NCI-H187 (cell line): ENCODE measurements at places on chromosomes 16 and 17.

GRCh38 chr16:5761592-5761991 is 664.0 kb upstream of the EEF2KMT start:
- no peak for DNase-seq

- no peak for DNase-seq
Measured at GRCh38 chr16:51987519-51987918, 559.4 kb downstream of the TOX3 start.

DNA sequence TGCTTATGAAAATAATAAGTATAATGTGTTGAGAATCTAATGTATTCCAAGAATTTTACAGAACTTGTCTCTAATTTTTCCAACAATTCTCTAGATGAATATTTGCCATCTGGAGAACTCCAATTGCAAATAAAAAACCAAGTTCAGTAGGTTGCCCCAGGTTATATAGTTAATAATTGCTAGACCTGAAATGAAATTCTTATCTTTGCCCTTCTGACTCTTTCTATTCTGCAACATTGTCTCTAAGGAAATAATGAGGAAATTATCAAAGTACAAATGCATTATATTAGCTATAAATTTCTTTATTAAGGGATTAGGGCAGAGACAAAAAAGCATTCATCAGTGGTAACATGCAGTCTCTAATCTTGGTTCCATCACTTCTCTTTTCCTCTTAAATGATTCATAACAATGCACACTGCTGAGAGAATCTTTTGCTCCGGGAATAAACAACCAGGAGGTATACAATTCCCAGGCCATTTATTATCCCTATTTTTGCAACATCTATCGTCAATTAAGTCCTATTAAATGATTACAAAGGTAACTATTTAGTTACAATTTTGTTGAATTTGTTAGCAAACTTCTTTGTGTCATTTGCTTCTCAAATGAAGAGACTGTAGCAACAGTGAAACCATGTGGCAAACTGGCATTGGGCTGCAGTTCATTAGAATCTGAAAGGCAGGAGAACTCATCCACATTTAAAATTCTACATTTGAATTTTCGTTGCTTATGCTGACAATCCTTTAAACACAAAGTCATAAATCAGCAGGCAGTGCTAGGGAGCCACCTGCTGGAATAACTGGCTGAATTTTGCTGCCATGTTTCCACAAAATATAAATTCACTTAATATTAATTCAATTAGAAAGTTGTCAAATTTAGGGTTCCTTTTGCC is 349.6 kb downstream of the KIF2B start:
- DNase-seq: no peak

DNA sequence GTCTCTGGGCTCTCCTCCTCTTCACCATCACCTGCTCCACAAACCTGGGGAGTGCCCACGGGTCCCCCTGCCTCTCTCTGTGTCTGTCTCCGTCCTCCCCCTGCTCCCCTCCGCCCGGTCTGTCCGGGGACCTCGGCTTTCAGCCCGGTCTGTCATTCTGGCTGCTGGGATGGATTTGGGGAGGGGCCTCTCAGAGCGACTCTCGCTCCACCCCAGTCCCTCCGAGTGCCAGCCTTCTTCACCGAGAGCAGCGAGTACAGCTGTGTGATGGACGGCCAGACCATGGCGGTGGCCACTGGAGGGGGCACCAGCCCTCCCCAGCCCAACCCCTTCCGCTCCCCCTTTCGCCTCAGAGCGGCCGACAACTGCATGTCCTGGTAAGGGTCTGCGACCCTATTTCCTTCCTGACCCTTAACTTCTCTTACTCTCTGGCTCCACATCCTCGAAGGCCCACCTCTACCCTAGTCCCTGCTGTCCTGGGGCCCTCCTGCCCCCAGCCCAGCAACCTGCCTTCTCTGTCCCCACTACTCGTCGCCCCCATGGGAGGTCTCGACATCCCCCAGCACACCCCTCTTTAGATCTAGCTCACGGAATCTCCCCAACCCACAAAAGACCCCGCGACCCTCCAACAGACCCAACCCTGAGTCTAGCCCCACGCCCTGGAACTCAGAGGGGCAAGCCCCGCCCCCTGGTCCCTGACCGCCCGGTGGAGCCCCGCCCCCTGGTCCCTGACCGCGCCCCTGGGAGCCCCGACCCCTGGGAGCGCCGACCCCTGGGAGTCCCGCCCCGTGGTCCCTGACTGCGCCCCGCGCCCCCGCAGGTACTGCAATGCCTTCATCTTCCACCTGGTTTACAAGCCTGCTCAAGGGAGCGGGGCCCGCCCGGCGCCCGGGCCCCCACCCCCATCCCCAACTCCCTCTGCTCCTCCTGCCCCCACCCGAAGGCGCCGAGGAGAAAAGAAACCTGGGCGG is 5.6 kb upstream of the CXCL16 start:
- no peak for DNase-seq

GRCh38 chr16:70803319-70803718 is 2.4 kb upstream of the VAC14 start:
- no peak for DNase-seq

GRCh38 chr16:68762996-68763756 is 26.1 kb downstream of the CDH1 start:
- no peak for DNase-seq

DNA sequence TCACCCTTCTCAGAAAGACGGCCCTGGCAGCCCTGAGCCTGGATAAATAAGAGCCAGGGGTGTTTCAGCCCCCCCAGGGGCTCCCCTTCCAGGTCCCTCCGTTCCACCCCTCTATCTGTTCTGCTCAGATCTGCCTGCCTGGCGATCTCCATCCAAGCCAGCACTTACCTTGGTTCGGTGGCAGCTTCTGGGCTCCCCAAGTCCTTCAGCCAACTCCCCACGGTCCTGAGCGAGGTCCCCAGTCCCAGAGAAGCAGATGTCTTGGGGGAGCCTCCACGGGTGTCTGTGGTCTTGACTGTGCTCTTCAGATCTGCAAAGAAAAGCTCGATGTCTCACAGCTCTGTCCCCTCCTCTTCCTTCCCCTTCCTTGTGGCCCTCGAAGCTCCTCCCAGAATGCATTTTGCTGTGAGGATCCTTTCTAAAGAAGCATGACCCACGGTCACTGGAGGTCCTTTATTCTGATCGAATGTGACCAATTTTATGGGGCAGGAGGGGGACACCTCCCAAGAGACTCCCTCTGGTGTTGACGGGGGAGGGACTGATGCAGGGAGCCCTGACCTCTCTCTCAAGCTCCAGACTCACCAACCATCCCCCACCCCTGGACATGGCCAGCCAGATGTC is at the start of gene PIK3R6:
TSS of gene PIK3R6 (minus strand) at position 314 of the 621 bp plus-strand sequence. CDS start 17,880 bp downstream, outside the sequence.
- no peak for DNase-seq

GRCh38 chr16:55574811-55575210 is 8.3 kb downstream of the CAPNS2 start:
- DNase-seq: no peak

- peak; percentile 6 for DNase-seq
Measured at GRCh38 chr17:56125830-56126819, 27.1 kb upstream of the ANKFN1 start.

DNA sequence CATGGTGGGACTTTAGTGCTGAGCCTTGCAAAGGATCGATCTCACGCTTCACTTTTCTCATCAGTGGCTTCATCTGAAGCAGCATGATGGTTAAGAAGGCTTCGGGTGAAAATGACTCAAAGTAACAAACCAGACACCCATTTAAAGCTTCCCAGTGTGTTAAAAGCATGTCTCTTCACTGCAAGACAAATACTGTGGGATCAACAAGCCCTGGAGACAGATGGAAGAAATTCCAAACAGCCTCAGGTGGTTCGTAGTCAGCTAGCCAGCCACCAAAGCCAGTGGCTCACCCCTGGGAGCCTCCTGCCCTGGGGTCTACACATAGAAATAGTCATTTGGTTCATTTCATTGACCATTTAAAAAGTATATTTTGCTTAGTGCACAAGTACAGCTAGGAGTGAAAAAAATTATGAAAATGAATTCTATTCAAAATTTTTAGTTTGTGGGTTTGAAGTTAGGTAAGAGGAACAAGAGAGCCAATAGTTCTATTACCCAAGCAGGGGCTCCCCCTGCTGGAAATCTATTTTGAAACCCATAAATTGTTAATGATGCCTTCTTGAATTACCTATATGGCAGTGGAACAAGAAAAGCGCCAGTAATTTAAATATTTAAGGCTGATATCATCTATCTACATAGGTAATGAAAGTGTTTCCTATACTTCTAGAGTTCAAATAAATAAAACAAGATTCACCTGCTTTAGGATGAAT is 51.6 kb downstream of the PMP22 start:
- DNase-seq: no peak

DNA sequence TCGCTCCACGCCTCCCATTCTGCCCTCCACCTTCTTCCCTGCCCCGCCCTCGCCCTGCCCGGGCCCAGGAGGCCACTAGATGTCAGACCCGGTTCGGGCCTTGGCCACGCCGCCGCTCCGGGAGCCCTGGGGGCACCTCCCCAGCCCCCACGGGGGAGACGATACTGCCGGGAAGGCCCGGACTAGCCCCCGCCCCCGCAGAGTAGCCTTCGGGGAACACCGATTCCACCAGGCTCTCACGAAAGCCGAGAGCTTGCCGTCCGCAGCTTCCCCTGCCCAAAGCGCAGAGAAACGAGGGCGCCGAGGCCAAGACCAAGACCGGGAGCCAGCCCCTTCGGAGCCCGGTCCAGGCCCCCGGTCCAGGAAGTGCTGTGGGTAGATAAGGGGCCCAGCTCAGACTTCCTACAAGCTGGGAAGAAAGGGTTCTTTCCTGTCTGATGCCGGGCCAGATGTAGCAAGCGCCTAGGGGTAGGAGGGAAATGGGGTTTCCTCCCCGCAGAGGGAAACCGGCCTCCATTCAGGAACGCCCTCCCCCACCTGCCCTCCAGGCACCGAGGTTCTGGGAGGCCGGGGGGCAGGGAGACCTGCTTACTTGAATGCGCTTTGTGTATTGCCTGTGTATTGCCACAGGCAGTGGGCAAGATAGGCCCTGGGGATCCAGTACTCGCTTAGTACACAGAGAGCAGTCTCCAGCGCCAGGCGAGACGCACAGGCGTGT is 806 bp upstream of the CYB561 start:
- DNase-seq: no peak
